Caki2 (cell line): ENCODE measurements at places on chromosomes 5 and 9.
A peak's percentile ranks its signal among the peaks of the same experiment; 100 is the strongest.

- DNase-seq, result no peak
Observed at GRCh38 chr5:127400539-127400938, 109.9 kb downstream of the MEGF10 start.

- DNase-seq, result peak; percentile 11
Observed at GRCh38 chr9:5949103-5949699, 58.5 kb downstream of the MLANA start.

GRCh38 chr5:997711-998110 is 10.9 kb upstream of the NKD2 start:
- DNase-seq, result no peak

- DNase-seq, result no peak
Observed at GRCh38 chr5:102539562-102539961, 40.8 kb upstream of the SLCO6A1 start.

DNA sequence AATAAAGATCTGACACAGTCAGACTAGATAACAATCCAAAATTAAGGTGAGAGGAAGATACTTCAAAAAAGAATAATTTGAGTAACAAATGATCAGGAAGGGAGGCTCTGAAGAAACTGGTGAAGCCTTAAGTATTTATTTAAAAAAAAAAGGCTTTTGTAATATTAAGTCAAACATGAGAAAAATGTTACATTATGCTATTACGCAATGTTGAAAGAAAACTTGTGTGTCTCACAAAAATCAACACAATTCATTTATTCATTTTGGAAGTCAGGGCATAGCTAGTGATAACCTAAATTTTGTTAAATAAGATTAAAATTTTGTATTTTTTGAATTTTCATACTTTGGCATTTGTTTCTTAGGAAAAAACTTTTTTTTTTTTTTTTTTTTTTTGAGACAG is 28.2 kb downstream of the WDR41 start:
- DNase-seq, result no peak

- peak; percentile 50 for DNase-seq
Observed at GRCh38 chr5:10600626-10601245, 36.9 kb downstream of the ANKRD33B start.

- no peak for DNase-seq
Observed at GRCh38 chr5:135710045-135710675, 124.3 kb upstream of the SLC25A48 start.

GRCh38 chr9:106745876-106746275 is 117.1 kb upstream of the ZNF462 start:
- no peak for DNase-seq

GRCh38 chr5:33237471-33237870 is 203.3 kb upstream of the TARS1 start:
- no peak for DNase-seq

DNA sequence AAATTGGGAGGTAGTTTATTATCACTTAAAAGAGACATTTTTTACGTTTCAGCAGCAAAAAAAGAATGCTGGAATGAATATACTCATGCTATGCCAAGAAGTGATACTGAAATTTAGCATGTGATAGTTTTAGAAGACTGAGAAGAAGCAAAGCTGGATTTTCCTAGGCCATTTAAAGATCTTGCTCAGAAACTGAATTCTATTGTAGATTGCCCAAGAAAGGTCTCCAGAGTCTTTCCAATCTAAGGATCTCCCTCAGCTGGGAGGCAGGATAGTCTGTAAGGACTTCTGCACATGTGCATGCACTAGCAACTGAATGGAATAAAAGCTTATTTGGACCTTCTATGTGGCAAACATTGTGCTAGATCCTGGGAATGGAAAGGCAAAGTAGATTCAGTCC is 334.5 kb downstream of the DTWD2 start:
- DNase-seq, result no peak

- DNase-seq, result peak; percentile 71
Observed at GRCh38 chr9:5438301-5439162, 807 bp upstream of the PLGRKT start.

- no peak for DNase-seq
Observed at GRCh38 chr9:38342096-38342495, 50.4 kb upstream of the ALDH1B1 start.

DNA sequence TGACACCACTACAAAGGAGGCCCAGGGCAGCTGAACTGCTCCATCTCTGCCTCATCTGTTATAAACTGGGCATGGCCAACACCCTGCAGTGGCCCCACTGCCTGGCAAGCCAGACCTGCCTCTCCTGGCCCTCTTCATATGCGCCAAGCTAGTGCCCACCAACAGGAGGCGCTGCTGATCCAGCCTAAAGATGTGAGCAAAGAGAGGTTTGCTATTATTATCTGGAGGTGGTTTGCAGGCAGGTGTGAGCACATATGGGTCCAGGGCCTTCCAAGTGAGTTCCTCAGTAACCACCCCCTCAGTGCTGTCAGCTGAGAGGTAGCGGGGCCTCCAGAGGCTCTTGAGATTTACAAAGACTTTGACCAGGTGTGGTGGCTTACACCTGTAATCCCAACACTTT is 232.2 kb downstream of the SYK start:
- DNase-seq, result no peak

DNA sequence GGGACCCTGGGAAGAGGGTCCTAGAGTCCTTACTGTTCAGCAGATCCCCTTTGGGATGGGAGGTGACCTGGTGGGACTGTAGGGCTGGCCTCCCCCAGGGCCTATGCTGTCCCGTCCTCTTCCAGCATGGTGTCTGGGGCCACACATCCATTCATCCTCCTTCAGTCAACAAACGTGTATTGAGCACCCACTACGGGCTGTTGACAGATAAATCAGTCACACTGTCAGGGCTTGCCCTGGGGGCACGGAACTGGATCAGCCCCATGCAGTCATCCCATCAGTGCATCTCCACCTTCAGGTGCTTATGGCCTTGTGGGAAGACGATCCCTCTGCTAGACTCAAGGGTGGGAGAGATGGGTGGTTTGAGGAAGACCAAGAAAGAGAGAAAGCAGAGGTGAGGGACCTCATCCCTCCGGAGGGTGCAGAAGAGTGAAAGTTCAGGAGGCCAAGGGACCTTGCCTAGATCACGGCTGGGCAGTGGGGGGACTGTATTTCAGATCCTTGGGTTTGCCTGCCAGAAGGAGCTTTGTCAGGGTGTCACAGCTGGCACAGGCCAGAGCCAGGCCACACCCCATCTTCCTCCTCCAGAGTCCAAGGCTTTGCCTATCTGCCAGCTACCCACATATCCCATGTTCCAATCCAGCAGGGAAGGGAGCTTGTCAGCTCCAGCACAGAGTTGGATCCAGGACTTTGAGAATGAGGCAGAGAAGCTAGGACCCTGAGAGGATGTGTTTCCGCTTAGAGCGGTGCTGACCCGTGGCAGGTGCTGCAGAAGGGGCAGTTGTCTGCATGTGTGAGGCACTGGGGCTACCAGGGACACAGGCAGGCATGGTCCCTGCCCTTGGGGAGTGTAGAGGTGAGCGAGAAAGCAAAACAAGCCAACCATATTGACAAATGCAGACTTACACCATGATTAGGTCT is 30.5 kb downstream of the COL27A1 start:
- DNase-seq, result no peak

DNA sequence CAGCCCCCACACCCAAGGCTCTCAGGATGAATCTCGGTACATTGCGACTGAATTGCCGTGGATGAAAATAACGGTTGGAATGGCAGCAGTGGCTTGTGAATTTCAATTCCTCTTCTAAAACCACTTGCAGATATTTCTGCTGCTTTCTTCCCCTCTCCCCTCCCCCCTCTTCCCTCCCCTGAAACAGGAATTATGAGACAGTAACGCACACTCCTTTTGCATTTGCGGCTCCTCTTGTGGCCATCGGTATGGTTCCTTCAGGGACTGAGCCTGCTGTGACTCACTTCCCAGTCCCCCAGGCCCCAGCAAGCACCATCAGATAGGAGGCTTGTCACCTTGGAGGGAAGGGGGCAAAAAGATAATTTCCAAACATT is 9.7 kb downstream of the DCANP1 start:
- no peak for DNase-seq

- no peak for DNase-seq
Observed at GRCh38 chr9:111064160-111064837, 26.0 kb upstream of the LPAR1 start.

DNA sequence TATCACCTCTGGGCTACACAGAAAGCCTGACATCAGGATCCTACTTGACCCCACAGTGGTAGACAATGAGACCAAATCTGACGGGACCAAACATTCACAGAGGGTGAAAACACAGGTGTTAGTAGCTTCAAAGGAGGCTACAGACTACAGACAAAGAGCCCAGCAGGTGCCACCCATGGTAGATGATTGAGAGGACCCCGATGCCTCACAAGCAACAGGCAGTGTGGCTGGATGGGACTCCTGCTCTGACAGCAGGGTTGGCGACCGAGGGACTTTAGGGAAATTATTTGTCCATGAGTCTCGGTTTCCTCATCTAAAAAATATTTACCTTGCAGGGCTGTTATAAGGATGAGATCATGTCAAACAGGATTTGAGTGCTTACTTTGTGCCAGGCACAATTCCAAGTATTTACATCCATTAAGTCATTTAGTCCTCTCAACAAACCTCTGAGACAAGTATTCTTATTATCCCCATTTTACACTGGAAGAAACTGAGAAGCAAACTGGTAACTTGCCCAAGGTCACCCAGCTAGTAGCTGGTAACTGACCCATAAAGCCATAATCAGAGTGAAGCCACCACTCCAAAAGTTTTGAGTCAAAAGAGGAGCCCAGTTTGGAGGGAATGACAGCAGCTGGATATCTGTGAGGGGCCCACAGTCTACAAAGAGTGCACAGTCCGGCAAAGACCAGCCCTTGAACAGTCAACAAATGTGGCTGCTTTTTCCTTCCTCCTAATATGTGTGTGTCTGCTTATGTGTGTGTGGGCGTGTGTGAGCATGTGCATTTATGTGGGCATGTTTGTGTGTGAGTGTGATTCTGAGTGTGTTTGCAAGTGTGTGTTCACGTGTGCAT is 502.0 kb downstream of the BNC2 start:
- no peak for DNase-seq

GRCh38 chr9:95460518-95461164 is 56.1 kb downstream of the PTCH1 start:
- DNase-seq, result no peak

DNA sequence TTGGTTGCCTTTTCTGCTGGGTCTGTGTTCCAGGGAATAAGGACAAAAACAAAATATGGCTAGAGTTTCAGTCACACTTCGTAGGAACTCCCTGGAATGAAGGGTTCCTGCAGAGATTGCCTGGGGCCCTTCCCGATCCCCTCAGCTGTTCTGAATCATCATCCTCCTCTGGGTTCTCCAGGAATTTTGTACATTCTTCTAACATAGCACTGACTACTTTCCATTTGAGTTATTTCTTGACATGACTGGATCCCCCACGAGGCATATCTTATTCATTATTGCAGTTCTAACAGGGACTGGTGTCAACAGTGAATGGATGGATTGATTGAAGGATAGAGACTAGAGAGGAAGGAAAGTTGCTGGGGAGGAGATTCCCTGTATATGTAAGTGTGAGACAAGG is 49.2 kb upstream of the TNC start:
- DNase-seq, result no peak
